DMS53 (cell line): ENCODE measurements at places on chromosomes 5 and 9.

- no peak for DNase-seq
Observed at GRCh38 chr5:143434261-143435209, 31.0 kb upstream of the NR3C1 start.

DNA sequence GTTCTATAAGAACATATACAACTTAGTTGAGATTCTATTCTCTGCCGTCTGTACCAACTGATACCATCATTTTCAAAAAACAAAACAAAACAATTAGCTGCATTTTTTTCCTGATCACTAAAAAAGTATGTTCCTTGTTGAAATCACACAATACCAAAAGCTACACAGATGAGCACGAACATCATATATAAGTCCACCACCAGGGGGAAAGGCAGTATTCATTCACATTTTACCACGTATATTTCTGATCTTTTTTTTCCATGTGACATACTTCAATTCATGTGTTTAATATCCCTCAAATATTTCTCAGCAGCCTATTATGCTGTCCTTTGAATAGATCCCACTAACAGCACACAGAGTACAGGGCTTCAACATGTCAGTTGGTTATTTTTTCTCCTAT is 40.6 kb downstream of the IRX2 start:
- peak; percentile 9 for DNase-seq

- peak; percentile 97 for DNase-seq
Observed at GRCh38 chr5:134226441-134227192, 744 bp upstream of the PPP2CA start.

- no peak for DNase-seq
Observed at GRCh38 chr9:114190563-114190905, 35.2 kb downstream of the COL27A1 start.

DNA sequence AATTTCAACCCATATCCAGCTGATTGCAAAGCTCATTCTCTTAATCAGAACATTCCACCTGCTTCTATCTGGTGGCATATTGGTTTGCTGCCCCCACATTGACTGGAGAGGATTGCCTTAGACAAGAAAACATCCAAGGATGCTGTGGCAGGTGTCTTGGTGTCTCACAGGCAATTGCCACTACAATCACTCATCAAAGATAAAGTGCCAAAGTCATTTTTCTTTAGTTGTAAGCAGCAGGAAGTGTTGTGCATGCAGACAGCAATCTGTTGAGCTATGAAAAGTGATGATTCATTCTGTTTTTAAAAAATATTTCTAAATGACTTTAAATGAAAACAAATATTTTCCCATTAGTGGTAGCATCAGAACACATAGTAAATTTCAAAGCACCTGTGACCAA is 53.9 kb downstream of the CDH6 start:
- DNase-seq: no peak

DNA sequence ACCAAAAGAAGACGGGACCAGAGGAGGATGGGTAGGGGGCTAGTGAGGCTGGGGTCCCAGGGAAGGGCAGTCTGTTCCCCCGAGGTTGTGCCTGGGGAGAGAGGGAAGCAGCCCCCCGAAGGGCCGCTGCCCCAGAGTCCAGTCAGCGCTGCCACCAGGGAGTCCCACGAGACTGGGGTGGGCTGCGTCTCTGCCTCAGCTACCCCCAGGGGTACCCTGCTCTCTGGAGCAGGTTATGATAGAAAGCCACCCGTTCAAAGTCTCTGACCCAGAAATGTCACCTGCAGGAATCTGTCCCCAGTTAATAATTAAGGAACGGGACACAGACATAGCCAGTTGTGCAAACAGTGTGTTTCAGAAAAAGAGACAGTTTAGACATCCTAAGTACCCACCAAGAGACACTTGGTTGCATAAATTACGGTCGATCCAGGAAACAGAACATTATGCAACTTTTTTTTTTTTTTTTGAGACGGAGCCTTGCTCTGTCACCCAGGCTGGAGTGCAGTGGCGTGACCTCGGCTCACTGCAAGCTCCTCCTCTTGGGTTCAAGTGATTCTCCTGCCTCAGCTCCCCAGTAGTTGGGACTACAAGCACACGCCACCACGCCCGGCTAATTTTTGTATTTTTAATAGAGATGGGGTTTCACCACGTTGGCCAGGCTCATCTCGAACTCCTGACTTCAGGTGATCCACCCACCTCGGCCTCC is 10.7 kb upstream of the AGPAT2 start:
- DNase-seq: peak; percentile 96

- peak; percentile 37 for DNase-seq
Observed at GRCh38 chr5:154384480-154385235, 61.1 kb upstream of the SAP30L start.

DNA sequence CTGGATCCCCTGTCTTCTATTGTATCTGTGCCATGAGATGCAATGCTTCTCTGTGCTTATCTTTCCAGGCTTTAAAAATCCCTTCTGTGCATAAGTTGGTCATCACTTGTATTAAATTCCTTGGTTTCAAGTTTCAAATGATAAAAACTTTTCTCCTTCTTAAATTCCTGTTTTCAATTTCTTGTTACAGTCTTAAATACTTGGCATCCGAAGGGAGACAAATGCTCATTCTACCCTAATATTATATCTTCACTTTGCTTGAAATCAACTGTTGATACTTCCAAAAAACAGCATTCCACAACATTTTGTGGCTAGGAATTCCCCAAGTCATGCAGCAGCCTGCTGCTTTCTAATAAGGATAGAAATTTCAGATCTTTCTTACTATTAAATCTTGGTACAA is 413.2 kb upstream of the ACTBL2 start:
- DNase-seq: no peak

- DNase-seq: no peak
Observed at GRCh38 chr9:136614372-136614922, 48.3 kb upstream of the EGFL7 start.

DNA sequence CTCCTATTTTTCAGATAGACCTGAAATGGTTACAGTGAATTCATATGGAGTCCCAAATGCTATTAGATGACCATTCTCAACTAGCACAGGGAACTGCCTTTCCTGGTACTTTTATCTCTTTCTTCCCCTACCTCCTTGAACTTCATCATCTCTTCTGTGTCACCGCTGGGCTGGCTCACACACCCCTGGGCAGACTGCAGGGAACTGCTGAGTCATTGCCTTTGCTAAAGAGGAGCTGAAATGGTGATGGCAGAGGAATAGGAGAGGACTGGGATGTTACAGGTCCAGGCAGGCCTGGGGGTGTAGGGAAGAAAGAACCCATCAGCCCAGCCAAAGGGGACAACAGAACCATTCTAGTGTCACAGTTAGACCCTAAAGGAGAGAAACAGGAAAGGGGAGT is 322.3 kb downstream of the ASTN2 start:
- DNase-seq: peak; percentile 56

- DNase-seq: peak; percentile 44
Observed at GRCh38 chr5:119022017-119022745, 33.8 kb upstream of the DTWD2 start.

DNA sequence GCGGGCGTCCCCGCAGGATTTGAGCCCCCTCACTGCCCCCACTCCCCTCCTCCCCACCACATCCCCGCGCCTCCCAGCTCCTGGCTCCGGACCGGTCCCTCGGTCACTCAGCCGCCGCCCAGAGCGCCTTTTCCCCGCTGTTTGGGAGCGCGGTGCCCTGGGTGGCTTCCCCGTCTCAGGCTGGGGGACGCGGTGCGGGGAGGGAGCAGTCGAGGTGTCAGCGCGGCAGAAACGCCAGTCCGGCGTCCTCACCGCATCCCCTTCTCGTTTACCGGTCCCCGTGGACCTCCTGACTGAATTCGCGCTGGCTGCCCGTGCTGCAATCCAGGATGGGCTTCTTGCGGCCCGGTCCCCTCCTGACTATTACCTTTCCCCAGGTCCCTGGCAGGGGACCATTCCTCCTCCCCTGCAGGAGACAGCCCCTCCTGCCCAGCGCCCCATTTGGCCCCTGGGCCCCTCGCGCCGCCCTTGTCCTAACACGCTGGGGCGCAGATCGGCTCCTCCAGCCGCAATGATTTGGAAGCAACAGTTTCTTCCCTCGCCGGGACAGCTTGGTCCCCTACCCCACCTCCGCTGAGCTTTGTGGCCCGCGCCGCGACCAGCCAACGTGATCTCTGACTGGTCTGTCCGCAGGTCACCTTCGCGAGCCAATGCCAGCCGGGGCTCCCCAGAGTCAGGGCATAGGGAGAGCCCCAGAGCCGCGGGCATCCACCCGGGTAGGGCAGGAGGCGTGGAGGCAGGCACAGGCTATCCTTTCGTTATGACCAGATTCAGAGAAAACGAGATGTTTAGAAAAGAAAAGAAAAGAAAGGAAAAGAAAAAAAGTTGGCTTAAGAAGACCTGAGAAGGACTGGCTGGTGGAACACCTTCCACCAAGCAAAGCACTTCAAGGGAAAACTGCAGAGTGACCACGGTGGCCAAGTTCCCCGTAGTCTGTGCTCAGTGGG is 1.2 kb downstream of the ANKRD33B start:
- peak; percentile 45 for DNase-seq

DNA sequence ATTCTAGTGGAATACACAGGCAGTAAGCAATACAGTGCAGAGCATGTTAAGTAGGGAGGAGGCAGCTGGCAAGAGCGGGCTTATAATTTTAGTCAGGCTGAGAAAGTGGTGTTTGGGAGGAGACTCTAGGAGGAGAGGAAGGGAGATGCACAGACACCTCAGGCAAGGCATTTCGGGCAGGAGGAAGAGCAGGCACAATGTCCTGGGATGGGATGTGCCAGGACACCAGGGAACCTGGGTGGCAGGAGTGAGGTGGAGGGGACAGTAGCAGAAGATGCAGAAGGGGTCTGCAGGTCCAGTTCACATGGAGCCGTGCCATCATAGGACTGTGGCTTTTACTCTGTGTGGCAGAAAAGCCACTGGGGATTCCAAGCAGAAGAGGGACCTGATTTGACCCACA is 143.7 kb upstream of the FSTL4 start:
- no peak for DNase-seq

GRCh38 chr5:45800331-45800730 is 104.2 kb upstream of the HCN1 start:
- no peak for DNase-seq

DNA sequence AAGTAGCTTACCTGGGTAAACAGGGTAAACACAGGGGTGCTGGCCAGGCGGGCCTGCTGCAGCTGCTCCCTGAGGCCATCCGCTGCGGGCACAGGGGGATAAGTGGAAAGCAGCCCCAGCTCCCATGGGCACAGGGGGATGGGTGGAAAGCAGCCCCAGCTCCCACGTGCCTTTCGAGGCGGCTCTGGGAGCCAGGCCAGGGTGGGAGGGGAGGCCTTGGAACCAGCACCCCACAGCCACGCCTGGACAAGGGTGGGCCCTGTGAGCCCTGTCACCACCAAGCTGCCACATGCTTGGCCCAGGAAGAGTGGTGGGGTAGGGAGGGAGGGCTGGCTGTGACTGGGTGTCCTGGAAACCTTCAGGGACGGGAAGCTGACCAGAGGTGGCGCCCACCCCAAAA is 7.8 kb upstream of the CARD9 start:
- DNase-seq: no peak

DNA sequence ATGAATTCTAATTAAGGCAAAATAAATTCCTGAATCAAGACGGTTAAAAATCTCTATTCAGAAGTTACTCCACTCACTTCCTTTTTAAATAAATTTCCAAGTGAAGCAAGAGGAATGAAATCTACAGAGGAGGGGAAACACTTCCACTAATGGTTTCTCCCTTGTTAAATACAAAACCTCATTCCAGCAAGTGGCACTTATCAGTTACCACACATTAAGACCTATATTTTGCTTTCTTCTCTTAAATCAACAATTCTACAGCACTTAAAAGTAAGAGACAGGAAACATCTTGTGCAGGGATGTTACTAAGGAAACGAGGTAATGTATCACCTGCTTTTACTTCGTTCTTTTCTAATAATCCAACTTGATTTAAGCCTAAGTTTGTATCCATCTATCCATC is 172.6 kb downstream of the RAPGEF6 start:
- DNase-seq: peak; percentile 28

DNA sequence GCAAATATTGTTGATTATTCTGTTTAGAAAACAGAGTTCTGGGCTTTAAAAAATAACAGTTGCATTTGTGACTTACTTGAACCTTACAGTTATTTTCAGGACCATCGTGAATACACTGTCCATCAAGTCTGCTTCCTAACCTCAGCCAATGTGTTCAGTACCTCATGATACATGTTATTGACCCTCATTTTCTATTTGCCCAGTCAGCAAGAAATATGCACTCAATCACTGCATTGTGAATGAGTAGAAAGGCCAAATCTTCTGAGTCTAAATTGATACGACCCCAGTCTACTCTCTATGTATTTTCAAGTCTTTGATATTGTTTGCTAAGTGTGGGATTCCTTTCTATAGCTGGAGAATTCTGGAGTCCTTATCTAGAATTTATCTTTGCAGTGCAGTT is 156.2 kb downstream of the RAB3C start:
- DNase-seq: no peak

DNA sequence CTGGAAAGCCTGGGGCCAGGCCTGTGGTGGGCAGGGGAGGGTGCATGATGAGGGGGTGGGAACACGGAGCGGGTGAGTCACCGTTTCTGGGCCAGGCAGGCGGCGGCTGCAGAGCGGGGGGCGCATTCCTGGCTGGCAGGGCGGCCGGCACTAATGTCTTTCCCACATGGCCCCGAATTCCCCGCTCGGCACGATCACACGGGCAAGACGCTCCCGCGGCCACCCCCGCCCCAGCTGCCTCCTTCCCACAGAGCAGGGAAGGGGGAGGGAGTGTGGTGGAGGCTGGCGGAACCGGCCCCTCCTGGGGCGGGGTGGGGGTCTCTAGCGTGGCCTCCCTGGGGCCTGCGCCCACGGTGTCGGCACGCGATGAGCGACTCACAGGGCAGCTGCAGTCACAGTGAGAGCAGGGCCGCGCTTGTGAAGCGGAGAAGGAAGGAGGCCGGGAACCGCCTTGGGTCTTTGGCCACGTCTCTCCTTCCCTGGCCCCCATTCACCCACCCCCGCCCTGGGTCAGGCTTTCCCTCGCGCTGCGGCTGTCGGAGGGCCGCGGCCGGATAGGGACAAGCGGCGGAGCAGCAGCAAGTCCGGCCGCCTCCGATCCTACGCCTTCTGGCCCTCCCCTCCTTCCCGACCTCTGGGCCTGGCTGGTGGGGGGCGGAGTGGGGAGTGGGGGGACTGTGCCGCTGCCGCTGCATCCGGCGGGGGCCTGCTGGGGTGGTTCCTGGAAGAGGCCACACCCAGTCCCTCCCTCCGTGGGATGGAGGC is 48.9 kb downstream of the CXXC5 start:
- peak; percentile 82 for DNase-seq

DNA sequence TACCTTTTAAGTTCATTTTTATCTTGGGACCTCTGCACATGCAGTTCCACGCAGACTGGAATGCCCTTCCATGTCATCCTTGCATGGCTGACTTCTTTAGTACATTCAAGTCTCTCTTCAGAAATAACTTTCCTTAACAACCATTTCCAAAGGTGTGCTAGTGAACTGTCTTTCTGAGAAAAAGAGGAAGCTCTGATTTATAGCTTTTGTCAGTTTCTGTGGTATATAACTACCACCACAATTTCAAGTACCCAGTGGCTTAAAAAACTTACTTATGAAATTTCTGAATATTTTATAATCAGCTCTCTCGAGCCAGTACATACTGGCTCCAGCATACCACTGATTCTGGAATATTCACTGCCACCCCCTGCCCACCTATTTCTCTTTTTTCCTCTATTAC is 1613.8 kb downstream of the MAT2B start:
- no peak for DNase-seq
